Stimulated activated CD4-positive, alpha-beta T cell treated with anti-CD3 and anti-CD28 coated beads, Interleukin-1b, Interleukin-23, amount 100 ng/mL, for 1 hour (primary cell): ENCODE measurements at places on chromosomes 11 and 22.

DNA sequence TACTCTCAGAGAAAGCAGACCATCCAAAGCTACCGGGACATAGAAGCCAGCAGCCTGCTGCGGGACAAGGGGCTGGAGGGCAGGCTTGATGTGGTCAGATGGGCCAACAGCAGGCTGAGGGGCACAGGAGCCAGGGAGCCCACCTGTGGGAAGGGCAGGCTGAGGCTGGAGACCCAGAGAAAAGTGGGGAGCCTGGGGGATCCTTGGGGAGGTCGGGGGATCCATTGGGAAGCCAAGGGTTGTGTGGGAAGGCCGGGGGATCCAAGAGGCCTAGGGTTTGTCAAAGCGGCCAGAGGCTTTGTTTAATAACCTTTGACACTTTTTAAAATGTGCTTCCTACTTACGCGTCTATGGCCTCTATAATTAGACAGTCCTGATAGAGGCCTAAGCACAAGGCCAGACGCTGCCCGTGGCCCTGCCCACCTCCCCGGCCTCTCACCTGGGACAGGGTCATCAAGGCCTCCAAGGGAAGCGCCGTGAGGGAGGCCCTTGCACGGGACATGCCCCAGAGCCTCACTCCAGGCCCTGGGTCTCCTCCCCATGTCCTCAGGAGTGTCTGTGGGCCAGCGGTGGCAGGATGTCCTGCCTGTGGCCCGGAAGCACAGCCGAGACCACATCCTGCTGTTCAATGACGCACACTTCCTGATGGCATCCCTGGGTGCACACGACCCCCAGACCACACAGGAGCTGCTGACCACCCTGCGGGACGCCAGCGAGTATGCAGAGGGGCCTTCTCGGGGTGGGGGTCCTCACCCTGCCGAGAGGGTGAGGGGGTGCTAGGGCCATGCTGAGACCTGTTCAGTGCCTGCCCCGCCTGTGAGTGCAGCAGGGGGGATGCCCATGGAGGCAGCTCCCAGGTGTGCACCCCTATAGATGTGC lies 8.6 kb upstream of the GTSE1 start:
- DNase-seq: no peak

DNA sequence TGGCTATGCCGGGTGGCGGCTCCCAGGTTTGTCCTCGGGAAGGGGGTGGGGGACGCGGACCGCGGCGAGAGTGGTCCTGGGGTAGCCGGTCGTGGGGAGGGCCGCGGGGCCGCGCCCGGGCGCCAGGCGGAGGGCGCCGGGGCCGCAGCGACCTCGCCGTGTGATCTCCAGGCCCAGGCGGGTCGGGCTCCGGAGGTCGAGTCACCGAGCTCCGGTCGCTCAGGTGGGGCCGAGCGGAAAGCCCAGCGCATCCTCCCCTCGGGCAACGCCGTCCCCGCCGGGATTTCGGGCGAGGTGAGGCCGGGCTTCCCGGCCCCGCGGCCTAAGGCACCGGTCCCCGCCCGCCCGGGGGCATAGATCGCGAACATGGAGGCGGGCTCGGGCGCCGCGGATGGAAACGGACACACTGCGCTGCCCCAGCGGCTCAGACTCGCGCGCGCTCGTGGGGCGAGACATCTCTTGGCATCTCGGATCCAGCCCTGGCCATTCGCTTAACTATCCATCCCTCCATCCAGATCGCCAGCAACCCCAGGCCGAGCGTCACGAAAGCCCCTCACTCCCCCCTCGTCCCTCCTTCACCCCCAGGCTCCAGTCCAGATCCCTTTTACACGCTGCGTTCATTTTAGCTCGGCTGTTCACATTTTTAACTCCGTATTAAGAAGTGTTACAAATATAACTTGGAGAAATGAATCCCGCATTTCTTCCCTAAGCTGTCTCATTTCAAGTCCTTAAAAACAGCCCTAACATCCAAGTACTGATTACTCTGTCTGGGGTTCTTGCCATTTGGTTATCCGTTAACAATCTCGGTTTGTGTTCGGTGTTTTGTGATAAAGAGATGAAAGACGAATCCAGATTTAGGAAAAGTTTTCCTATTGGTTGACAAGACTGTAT lies 460 bp downstream of the ZC3H12C start:
- no peak for DNase-seq

DNA sequence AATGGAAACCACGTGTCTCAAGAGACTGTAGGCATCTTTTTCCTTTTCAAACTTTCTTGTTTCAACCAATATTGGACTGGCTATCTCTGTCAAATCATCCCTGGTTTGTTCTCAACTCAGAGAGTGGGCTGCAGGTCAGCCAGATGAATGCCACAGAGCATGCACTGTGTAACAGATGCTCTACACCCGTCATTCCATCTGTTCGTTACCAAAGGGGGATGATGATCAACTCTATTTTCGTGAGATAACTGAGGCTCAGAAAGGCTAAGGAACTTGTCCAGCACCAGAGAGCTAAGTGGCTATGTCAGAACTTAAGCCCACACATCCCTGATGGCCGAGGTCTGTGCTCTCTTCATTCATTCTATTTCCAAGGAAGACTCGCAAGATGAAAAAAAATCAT lies 42.1 kb downstream of the SLC1A2 start:
- DNase-seq: no peak

DNA sequence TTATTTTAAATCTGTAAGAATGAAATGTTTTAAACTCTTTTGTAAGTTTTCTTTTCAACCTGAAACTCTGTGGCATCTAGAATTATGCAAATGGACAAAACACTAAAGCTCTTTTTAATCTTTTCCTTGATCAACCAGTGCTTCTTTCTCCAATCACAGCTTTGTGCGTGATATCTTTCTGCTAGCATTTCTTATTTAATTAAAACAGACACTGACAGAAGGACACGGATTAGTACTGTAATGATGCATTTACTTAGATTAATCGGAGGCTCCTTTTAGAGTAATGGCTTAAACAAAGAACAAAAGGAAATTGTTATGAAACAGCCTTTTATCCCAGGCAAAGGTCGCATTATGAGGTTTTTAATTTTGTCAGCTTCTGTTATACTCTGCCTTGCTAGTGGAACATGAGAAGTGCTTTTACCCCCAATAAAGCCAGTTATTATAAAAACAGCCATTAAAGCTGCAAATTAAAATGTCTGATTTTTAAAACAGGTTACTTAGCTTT lies 48.5 kb upstream of the SOX6 start:
- DNase-seq: no peak
